Cardiac muscle cell (in vitro differentiated cells and primary cell): ENCODE measurements at places on chromosomes 5 and 9. TPM values are rescaled to one million over a fixed set of nuclear protein-coding genes. Genes with fewer than 3 reads are reported as not detected.

SPATA31E1 gene
- total RNA-seq = not detected in 2 replicates

CDH18 gene
- 0.21 and 0.28 TPM in 2 replicates for total RNA-seq

EQTN gene
- total RNA-seq = not detected in 2 replicates

FBP1 gene
- total RNA-seq = 0.46 and 2.9 TPM in 2 replicates

GBGT1 gene
- total RNA-seq = 5.6 and 11.9 TPM in 2 replicates

ARL14EPL gene
- not detected in 2 replicates for total RNA-seq

ATOX1 gene
- 68.2 and 168 TPM in 2 replicates for total RNA-seq

ZNF608 gene
- total RNA-seq = 75.0 and 115 TPM in 2 replicates

PCDHB14 gene
- 17.3 and 21.2 TPM in 2 replicates for total RNA-seq

ZNF300 gene
- 8.7 and 9.2 TPM in 2 replicates for total RNA-seq

DIPK1B gene
- total RNA-seq = 163 and 188 TPM in 2 replicates

FGF1 gene
- total RNA-seq = 0.81 TPM in 1 of 2 replicates, not detected in the other

CDKN2B-AS1 gene
- not detected in 2 replicates for total RNA-seq

PCDHB10 gene
- total RNA-seq = 8.8 and 10.9 TPM in 2 replicates

HMGXB3 gene
- total RNA-seq = 27.8 and 51.0 TPM in 2 replicates

CARTPT gene
- not detected in 2 replicates for total RNA-seq

SPINK13 gene
- not detected in 2 replicates for total RNA-seq

IRF1 gene
- 5.5 and 6.0 TPM in 2 replicates for total RNA-seq

SPINK7 gene
- total RNA-seq = not detected in 2 replicates

PCDHA1 gene
- total RNA-seq = 0.25 TPM in 1 of 2 replicates, not detected in the other

LCN9 gene
- not detected in 2 replicates for total RNA-seq

MEGF10 gene
- 8.2 and 8.8 TPM in 2 replicates for total RNA-seq

PCDHA2 gene
- total RNA-seq = 4.5 and 5.1 TPM in 2 replicates

MTAP gene
- 14.1 and 21.5 TPM in 2 replicates for total RNA-seq
